ENCODE measurements at places on chromosomes 2 and 18. TPM values are rescaled to one million over a fixed set of nuclear protein-coding genes. Genes with fewer than 3 reads are reported as not detected.
A peak's percentile ranks its signal among the peaks of the same experiment; 100 is the strongest.

DNA sequence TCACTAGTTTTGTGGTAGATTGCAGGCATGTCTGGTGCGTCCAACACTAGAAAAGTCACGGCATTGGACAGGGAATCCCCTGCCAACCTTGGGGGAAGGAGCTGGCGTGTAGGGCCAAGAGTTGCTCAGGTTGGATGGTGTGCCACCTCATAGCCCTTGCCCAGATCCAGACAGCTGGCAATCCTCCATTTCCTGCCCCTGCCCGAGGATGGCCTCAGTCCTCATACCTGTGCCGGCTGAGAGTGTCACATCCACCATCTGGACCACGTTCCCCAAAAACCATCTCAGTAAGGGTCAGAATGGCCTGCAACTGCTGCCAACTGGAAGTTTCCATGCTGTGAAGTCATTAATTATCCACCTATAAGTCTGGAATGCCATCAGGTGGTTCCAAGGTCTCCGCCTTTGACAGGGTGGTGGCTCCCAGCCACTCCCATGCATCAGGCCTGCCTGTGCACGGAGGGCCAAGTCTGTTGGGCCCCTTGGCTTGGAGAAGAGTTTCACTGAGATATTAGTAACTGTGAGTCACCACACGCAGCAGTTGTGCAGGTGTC, 55.0 kb downstream of the IMPA2 start:
- no peak for DNase-seq

- DNase-seq: no peak
Measured at GRCh38 chr2:128520791-128521190, 202.1 kb upstream of the HS6ST1 start.

- DNase-seq: no peak
Measured at GRCh38 chr18:2697184-2697583, 41.7 kb downstream of the SMCHD1 start.

DNA sequence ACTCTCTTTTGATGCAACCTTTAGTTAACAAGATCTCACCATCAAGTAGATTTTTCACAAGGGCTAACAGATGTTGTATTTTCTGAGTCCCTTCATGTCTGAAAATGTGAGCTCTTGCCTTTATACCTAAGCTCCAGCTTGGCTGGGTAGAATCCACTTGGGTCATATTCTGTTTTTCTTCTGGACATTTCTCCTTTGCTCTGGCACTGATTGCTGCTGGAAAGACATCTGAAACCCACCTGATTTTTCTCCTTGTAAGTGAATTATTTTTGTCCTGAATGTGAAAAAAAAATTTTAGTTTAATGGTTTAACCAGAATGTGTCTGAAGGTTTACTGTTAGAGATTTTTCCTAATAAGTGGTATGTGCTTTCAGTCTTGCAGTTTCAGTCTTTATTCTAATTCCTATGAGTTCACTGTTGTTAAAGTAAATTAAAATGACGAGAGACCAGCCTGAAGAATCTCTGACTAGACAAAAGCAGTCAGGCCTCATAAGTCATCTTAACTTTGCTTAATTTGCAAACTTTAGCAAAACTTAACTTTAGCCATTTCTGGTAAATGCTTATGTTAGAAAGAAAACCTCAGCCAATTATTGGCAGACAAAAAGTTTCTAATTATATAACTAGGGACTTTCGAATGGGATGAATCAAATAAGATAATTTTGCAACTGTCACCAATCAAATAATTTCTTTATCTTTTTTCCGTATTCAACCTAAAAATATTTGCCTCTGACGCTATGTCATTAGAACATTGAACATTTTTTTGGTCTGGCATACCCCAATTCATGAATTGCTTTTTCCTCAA, 70.8 kb downstream of the ACAA2 start:
- DNase-seq: no peak

Gene SPATA3
- total RNA-seq: not detected

DNA sequence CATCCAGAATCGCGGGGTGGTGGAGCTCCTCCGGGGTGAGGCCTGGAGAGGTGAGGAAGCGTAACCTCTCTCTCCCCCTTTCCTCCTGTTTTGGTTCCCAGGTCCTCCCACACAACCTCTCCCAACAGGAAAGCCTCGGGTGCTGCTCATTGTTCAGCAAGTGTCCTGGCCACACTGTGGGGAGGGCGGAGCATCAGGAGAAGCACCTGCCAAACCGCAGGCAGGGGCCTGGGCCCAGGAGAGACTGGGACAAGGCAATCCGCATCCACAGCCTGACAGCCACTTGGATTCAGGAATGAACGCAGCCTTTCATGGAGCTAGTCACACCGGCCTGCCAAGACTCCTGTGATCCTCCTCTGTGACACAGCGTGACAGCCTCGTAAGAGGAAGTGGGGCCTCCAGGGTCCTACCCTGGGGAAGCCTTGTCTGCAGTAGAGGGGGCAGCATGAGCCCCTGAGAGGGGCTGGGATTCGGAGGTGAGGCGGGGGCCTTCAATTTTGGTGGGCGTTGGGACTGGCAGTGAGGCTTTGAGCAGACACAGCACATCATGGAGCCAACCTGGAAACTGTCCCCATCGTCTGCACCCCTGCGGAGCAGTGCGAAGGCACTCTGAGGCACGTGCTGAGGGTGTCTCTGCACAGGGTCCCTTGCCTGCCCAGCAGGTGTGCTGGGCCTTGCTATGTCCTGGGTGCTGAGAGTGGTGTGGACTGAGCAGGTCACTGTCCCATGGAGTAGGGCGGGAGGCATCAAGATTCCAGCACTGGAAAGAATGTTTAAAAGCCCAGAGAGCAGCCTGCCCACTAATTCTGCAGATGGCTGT, 62.2 kb downstream of the EDAR start:
- no peak for DNase-seq

DNA sequence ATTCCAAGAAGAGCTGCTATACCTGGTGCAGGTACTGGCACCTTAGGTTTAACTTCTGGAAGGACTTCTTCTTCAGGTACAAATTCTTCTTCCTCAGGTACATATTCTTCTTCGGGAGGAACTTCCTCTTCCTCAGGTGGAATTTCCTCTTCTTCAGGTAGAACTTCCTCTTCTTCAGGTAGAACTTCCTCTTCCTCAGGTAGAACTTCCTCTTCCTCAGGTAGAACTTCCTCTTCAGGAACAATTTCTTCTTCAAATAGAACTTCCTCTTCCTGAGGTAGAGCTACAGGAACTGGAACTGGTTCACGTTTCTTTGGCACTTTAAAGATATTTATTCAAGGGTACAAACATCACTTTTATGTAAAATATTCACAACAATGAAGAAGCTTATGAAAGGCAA, 129.6 kb downstream of the TTN start:
- DNase-seq: no peak

Gene UGT1A5
- not detected for total RNA-seq

Gene CELF4
- 0.13 TPM for total RNA-seq

DNA sequence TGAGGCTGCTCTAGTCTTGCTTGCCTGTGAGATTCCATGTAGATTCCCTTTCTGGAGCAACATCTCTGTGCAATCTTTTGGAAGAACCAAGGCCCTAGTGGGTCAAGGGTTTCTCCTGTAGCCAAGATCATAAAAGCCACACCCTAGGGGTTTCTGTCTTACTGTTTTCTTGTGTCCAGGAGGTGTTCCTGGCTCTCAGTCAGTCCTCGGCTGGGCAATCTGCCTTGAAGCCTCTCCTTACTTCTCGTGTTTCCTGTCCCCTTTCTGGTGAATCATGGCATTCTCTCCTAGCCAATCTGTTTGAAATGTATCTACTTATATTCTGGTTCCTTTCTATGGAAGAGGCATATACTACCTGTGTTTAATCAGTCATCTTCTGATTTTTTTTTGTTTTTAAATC, 484.8 kb upstream of the UBE2E3 start:
- no peak for DNase-seq

- peak; percentile 81 for DNase-seq
Measured at GRCh38 chr2:205763708-205764211, 81.5 kb downstream of the NRP2 start.

GRCh38 chr18:59740141-59740540, 42.9 kb upstream of the CCBE1 start:
- no peak for DNase-seq

DNA sequence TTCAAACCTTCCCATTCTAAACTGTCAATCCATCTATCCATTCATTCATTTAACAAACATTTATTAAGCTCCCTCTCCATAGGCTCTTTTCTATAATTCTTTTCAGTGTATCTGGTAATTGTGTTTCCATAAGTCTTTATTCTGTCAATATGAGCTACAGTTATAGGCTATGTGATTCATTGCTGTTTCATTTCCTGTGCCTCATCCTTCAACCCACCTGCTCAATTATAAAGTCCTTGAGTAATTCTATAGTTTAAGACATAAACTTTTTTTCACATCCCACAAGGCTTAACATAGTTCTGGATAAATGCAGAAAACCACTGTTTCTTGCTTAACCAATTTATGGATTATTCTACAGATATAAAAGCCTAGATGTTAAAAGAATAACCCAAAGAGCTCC, 84.2 kb upstream of the PIK3C3 start:
- DNase-seq: no peak

Gene PMAIP1
- 20.9 TPM for total RNA-seq

GRCh38 chr2:133293544-133294353, 274.5 kb downstream of the NCKAP5 start:
- DNase-seq: peak; percentile 55

DNA sequence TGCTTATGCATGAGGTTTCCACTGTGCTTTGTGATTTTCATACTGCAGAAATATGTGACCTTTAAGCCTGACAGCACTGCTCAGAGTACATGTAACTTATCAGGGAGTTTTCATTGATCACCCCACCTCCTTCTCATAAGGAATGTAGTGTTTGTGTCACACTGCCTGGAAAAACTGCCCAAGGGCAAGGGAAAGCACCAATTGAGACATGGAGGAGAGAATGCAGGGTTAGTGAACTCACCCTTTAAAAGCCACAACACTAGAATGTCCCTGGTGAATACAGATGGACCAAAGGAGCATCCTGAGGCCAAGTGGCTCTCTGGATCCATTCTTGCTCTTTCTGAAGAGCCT, 147.2 kb upstream of the SPATS2L start:
- no peak for DNase-seq

DNA sequence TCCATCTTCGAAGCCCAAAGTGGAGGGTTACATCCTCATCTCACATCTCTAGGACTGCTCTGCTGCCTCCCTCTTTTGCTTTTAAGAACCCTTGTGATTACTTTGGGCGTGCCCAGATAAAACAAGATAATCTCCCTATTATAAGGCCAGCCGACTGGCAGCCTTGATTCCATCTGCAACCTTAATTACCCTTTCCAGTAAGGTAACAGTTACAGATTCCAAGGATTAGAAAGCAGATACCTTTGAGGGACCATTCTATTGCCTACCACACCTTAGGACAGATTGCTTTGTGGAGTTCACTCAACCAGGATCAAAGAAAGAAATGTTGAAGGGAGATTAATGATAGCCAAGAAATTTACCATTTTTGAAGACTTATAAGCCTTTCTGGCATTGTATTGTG, 250.8 kb upstream of the ACVR2A start:
- DNase-seq: no peak

- no peak for DNase-seq
Measured at GRCh38 chr18:58025733-58026132, 18.3 kb upstream of the NEDD4L start.

All from dermis microvascular lymphatic vessel endothelial cell (primary cell).